ENCODE measurements at places on chromosomes 5 and 9. TPM values are rescaled to one million over a fixed set of nuclear protein-coding genes. Genes with fewer than 3 reads are reported as not detected.

DNA sequence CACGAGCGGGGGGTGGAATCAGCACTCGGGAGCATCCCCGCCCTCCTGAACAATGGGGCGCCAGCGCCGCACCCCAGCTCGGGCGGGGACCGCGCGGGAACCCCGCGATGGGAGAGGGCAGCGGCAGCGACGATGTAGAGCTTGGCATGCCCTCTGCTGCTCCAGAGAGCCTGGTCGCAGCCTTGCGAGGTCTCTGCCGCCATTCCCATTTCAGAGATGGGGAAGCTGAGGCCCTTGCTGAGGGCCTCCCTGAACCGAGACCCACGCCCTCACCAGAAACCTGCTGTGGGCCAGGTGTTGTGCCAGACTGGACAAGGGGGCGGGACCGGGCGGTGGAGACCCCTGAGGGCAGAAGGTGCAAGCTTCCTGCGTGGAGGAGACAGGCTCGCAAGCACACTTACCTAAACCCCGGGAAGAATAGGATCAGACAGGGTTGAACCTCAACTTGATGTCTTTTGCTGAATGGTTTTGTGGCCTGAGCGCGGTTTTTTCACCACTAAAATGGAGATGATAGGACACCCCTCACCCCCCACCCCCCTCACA lies 647 bp upstream of the MEGF9 start:
- DNase-seq: no peak

Gene SLCO6A1
- not detected for total RNA-seq

Gene TLR4
- 62.8 TPM for total RNA-seq

DNA sequence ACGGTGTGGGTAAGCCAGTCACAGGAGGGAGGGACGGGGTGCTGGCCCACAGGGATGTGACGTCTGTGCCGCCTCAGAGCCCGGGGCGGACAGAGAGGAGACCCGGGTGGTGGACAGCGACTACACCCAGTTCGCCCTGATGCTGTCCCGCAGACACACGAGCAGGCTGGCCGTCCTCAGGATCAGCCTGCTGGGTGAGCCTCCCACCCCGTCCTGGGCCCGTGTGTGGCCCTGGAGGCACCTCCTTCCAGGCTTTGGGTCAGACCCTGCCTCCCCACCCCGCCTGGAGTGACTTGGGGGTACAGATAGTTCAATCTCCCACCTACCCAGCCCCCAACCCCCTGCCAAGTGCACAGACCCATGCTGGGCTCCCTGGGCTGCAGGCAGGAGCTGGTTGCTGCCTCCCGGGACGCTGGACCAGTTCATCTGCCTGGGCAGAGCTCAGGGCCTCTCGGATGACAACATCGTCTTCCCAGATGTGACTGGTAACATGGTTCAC lies 1.7 kb downstream of the LCN12 start:
- peak; percentile 72 for DNase-seq

- DNase-seq: no peak
Measured at GRCh38 chr5:157241483-157241882, 24.4 kb upstream of the CYFIP2 start.

DNA sequence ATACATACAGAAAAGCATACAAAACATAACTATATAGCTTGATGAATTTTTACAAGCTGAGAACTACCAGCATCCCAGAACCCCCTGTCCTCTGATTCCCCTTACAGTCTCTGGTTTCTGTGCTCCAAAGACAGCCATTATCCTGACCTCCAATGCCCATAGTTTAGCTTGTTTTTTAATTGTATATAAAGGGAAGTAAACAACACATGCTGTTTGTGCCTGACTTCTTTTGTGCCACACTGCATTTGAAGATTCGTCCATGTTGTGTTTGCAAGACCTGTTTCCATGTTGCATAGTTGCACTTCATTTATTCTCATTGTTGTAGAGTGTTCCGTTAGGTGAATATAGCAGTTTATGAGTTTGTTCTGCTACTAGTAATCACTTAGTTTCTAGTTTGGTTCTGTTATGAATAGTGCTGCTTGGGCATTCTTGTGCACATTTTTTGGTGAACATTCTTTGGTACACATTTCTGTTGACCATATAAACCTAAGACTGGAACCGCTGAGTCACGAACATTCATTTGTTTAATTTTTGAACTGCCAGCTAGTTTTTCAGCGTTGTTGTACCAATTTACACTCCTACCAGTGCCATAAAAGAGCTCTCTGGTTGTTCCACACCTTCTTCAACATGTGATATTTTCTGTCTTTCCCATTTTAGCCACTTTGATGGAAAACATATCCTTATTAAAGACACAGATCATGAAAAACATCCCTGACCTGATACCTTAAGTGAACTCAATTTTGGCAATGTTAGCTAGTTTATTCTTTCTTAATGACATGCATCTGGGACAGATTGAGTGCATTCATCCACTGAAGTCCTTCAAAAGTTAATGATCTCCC lies 78.1 kb upstream of the ANXA1 start:
- no peak for DNase-seq

GRCh38 chr9:130095872-130096271 lies 42.2 kb downstream of the GPR107 start:
- DNase-seq: no peak

DNA sequence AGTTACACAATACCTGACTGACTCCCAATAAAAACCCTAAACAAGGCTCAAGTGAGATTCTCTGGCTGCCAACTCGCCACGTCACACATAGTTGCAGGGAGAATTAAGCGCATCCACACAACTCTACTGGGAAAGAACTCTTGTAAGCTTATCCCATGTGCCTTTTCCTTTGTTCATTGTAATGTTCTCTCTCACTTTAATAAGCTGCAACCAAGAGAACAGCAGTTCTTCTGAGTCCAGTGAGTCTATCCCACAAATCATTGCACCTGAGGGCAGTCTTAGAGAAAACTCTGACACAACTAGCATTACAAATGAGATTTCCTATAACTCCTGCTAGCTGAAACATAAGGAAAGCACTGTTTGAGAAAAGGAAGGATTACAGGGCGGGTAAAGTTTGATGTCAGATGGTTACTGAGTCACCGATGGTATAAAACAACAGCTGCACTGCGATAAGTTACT lies 27.4 kb downstream of the CENPK start:
- no peak for DNase-seq

- DNase-seq: no peak
Measured at GRCh38 chr5:75509956-75510355, 1.5 kb downstream of the CERT1 start.

Gene PPP3R2
- not detected for total RNA-seq

Gene GPR151
- total RNA-seq: not detected

- no peak for DNase-seq
Measured at GRCh38 chr5:115392611-115393010, 96.2 kb upstream of the CCDC112 start.

Gene ANKRD34B
- 0.50 TPM for total RNA-seq

DNA sequence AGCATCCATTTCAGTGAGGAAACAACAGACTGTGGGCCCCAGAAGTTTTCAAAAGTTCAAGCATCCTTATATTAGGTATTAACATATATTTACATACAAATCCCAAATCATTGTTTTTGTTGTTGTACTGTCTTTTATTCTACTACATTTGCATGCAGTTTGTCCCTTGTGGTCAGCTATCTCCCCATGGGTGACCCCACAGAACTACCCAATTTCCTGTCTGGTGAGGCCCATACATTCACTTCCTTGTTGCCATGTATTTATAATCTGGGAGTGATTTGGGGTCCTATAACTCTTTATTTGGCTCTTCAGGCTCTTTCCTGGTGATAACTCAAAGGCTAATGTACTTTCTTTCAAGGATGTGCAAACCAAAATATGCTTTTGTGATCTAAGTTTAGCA lies 3.3 kb upstream of the CD180 start:
- DNase-seq: no peak

DNA sequence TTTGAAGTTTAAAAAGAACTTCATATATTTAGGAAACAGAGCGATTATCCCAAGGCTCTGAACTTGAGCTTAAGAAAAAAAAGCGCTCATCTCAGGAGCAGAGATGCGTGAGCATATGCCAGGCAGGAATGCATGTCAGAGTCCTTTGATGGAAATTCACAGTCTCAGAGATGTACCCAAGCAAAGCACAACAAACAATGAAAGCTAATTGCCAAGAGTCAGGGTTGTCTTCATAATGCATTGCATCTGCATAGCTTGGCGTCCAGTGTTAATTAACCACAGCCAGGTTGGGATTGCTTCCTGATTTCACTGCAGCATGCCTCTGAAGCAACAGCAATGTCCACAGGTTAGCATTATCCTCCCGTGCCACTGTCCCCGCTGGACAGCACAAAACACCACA lies 907.0 kb upstream of the DMAC1 start:
- DNase-seq: no peak

Data from spleen (tissue), 13 donors.